HAP-1 (cell line): ENCODE measurements at places on chromosomes 7 and 10.

DNA sequence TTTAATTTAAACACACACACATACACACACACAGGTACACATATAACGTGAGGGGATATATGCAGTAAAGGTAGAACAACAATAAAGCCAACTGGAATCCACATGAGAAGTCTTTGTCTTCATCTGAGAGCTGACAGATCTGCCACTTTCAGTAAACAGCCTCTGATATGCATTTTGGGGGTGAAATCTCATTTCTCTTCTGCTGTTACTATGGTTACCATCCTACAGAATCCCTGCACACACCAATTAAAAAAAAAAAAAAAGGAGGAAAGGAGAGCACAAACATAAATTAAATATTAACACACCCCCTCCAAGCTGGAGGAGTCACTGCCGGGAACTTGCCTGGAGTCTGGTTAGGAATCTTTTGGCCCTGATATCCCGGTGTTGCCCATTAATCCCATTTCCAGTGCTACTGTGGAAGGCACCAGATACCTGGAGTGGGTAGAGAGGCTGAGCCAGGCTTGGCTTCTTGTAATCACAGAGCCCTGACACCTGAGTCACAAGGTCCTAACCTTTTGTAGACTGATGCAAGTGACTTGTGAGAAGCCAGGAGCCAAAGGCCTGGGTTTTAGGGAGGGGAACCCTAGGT, 169.1 kb downstream of the LHFPL3 start:
- no peak for DNase-seq

DNA sequence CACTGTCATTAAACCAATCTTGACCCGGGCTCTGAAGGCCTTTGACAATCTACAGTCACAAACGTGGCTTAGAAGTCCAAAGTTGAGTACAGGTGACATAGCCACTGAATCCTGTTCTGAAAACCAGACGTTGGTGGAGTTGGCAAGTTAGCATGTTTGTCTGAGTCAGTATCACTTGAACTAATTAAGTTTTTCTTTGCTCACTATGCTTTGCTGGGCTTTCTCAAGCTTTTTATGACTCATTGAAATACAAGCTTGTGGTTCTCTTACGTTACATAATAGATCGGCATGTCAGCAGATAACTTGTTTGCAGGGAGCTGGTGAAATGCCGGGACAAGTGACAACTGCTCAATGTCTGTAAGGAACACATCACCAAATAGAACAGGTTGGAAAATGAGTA, 53.8 kb downstream of the ARL5B start:
- DNase-seq: no peak

DNA sequence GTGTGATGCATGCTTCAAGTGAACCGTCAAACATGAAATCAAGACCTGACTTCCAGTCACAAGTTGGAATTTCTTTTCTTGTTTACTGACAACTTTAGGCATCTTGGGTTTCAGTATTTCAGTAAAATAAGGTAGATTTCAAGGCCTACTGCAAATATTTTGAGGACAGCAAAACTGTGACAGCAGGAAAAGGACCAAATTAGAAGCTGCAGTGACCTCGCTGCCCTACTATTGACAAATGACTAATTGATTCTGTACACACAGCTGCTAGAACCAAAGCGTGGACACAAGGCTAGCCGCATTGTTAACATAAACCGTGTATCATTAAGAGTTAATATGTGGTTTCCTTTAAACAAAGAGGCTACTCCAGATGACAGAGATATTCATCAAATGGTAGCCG, 105.7 kb upstream of the SEC61G start:
- DNase-seq: no peak

DNA sequence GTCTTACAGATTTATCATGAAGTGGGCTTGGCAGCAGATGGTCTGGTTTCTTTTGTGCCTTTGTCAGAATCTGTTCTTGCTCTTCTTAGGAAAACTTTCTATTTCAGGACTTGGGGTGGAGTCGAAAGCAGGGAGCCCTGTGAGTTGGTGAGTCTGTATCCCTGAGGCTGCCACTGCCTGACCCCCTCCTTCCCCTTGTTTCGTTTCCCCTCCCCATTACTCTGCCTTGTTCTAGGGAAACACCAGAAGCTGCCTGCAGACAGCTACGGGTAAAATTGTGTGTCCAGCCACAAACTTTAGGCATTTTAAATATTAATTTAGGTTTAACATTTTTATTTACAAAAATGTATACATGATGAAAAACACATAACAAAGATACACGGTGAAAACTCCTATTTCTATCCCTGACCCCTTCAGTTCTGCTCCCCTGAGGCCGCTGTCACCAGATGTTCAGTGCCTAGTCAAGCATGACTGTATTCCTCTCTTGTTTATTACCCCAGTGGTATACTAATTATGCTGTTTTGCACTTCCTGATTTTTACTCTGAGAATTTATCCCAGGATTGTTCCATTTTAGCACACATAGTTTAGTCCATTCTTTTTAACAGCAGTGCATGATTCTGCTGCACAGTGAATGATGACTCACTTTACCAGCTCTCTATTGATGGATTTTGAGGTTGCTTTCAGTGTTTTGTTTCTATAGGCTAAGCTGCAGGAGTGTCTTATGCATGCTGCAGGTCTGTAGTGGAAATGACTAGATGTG, 9.1 kb downstream of the TSPAN14 start:
- DNase-seq: no peak

DNA sequence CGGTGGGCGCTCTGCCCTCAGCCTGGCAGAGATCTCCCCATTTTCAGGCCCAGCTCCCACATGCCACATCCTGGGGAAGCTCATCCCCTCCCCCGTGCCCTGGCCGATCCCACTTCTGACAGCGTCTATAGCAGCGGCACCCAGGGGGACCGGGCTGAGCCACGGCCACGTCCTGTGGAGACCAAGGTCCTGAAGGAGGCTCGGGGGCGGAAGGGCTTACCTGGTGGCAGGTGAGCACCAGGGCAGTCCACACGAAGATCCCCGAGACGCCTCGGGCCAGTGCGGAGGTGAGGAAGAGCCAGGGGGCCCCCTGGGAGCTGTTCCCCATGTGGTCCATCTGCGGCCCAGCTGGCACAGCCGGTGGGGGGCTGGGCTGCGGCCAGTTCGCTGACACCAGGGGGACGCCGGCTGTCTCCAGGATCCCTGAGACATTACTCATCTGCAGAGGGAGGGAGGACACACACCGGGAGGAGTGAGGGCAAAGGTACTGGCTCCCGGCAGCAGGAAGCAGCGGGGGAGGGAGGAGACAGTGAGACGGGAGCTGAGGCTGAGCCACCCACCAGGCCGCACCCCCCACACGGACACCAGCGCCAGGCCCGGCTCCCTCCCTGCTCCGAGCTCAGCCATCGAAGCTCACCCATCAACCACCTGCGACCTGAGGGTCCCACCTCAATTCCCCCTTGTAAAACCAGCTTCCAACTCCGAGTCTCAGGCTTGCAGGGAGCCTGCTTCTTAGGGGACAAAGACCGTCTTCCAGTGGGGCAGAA, 776 bp downstream of the TMEM184A start:
- DNase-seq: peak; percentile 26

DNA sequence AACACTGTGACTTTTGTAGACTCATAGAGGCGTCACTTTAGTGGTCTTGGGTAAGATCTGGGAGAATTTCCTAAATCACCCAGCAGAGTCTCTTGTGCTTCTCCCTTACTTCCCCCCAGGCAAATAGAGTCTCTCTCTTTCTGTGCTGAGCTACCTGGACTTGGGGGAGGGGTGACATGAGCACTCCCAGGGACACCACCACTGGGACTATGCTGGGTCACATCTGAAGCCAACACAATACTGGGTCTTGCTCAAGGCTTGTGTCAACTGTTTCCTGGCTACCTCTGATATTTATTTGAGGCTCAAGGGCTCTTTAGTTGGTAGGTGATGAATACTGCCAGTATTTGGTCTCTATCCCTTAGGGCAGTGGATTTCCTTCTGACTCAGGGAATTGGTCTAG, 214.6 kb upstream of the TPK1 start:
- DNase-seq: no peak

- no peak for DNase-seq
These were observed 11.3 kb downstream of the DMBT1 start for GRCh38 chr10:122571892-122572291.

DNA sequence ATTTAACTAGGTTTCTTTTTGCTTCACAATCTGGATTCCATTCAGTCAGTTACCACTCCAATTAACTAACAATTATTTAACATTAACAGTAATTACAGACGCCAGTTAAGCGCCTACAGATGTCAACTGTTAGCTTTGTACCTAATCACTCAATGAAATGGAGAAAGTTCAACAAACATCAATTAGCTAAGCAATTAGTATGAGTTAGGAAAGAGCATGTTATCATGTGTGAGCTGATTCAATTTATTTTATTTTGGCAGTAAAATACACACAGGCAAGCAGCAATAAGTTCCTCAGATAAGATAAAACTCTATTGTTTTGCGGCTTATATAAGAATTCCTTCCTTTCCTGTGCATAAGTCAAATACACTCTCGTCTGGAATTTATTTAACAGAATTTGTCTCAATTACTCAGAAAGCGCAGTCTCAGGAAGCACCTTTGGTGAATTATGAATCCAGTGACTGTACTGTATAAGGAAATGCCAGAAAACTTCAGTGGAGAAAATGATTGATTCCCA, 427.1 kb upstream of the GALNT17 start:
- DNase-seq: no peak

GRCh38 chr10:66925896-66926715, at the start of gene LRRTM3:
TSS of gene LRRTM3 (plus strand) at chr10:66926036.
- DNase-seq: peak; percentile 97

GRCh38 chr10:114303556-114303955, 64.5 kb downstream of the VWA2 start:
- DNase-seq: no peak

- DNase-seq: no peak
These were observed 9.9 kb downstream of the LRRC4 start for GRCh38 chr7:128021366-128021765.

GRCh38 chr7:102303669-102304422, 17.2 kb downstream of the SH2B2 start:
- no peak for DNase-seq

DNA sequence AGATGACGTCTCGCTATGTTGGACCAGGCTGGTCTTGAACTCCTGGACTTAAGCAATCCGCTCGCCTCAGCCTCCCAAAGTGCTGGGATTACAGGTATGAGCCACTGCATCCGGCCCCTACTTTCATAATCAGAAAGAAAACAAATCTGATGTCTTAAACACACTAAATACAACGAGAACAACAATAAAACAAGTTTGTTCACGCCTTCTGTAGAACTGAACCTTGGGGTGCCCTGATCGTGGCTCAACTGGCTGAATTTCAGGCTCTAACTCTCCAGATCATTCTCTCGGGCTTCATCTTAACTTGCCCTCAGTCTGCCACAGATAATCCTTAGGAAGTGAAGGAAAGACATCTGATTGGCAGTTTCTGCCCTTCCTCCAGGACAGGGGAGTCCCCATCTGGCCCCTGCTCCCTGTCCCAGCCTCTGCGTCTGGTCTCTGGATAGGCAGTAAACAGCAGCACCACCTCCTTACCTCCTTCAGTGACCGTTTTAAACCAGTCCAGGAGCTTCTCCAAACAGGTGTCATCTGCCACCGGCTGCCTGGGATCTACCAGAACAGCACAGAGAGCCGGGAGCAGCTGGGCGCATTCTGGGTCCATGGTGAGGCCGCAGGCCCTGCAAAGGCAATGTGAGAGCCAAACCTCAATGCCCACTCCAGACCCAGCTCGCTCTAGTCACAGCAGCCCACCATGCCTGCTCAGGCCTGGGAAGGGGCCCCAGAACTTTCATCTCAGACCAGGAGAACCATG, 1.3 kb downstream of the BRAT1 start:
- DNase-seq: no peak

GRCh38 chr7:93894426-93894825, 3.9 kb upstream of the TFPI2 start:
- DNase-seq: no peak
